Effector CD4-positive, alpha-beta T cell (primary cell): ENCODE measurements at places on chromosomes 3 and 15.

GRCh38 chr15:88166082-88166993, 90.2 kb downstream of the NTRK3 start:
- DNase-seq: no peak

DNA sequence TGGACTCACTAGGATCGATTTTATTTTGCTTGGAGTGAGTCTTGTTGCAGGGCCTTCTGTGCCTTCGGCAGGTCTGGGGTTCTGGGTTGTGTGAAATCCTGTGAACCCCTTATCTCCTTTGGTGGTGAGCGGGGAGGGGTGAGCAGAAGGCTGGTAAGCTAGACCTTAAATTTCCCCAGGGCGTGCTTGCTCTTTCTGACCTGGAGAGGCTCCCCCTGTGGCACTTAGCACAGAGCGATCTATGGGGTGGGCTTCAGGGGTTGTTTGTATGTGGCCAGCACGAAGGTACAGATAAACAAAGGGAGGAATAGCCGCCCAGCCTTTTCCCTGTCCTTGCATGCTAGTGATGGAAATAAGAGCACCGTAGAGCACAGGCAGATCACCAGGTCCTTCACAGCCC, 11.8 kb downstream of the CACNA2D3 start:
- DNase-seq: no peak

- DNase-seq: no peak
Measured at GRCh38 chr3:112117841-112118571, 15.0 kb downstream of the GCSAM start.

DNA sequence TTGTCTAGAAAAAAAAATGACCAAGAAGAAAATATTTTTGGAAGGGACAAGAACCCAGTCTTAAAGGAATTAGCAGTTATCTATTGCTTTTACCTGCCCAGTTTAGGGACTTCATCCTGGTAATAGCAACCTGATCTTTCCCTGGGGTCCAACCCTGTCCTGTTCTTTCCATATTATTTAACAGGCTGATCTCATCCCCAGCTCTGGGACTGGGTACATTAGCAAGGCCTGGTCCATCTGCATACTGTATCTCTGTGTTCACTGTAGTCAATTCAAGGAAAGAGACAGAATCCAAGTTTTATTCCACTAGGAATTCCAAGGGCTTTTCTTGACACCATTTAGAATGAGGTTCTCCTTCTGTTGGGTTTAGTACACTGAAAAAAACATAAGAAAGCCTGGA, 191.7 kb upstream of the GADL1 start:
- DNase-seq: no peak

DNA sequence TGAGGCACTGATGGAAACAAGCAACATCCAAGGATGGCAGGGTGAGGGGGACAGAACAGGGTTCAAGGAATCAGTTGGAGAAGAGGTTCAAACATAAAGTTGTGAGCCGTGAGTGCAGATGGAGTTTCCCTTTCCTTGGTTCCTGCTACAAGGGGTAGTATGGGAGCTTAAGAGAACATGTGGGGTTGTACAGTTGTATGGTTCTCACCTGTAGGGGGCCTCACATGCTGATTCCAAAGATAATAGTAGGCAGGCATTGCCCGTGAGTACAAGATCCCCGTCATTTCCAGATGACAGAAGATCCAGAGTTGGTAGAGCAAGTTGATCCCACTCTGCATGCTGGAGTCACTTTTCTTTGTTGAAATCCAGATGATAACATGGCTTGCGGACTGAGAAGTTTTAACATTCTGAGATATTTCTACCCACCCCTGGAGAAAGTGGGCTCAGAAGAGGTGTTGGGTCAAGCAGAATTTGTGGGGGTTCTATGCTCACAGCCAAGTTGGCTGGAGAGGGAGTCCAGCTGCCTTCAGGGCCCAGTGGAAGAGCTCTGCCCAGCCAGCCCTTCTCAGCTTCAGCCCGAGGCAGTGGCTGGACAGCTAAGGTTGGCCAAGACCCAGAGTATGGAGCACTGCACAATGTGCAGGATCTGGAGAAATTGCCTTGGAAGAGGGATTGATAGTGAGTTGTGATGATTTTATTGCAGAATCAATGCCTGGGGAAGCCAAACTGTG, 141.8 kb downstream of the THSD4 start:
- no peak for DNase-seq

- no peak for DNase-seq
Measured at GRCh38 chr15:83306561-83306960, 22.1 kb upstream of the BNC1 start.

DNA sequence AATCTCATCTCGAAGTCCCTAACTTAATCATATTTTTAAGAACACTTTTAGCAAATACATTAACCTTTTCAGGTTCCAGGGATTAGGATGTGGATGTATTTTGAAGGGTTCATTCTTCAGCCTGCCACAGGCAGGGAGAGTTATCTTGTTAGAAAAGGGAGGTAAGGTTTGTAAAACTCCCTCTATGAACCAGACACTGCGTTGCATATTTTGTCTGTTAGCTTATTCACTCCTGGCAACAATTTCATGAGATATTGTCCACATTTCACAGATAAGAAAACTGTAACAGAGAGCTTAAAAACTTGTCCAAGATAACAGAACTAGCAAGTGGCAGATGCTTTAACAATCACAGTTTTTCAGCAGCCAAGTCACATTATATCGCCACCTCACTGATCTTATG, 155.4 kb downstream of the DIPK2A start:
- DNase-seq: no peak

DNA sequence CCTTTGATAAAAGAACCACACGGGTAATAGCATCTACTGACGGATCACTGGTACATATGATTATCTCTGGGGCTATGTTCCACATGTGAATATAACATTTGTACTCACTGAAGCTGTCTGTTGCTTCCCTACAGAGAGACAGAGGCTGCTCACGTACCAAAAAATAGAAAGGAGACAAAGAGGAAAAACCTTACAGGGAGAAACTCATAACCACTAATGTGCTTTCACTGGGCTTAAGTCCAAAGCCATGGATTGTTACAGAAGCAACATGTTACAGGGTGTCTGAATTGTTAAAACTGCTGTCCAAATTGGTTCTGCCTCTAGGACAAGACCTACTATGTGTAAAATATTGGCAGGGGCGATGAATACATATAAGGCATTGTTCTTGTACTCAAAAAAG, 311.9 kb downstream of the FOXP1 start:
- no peak for DNase-seq

GRCh38 chr3:127574880-127575878, 15.4 kb downstream of the TPRA1 start:
- DNase-seq: peak; percentile 70

DNA sequence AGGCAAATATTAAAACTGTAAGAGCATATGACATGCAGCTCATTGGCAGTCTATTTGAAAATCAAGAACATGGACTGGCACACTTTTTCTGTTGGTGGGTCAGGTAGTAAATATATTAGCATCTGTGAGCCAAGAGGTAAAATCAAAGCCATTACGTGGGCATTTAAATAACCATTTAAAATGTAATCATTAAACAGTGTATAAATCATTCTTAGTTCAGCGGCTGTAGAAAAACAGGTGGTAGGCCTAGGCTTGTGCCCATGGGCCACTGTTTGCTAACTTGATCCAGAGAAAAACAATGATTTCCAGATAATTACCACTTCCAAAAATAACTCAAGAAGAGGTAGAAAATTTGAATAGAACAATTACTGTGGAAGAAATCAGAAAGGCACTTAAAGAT, 105.1 kb downstream of the CHST2 start:
- DNase-seq: no peak

GRCh38 chr3:78497021-78497420, 1270.8 kb downstream of the ROBO1 start:
- DNase-seq: no peak

GRCh38 chr15:34914317-34914716, 55.2 kb downstream of the AQR start:
- DNase-seq: no peak

DNA sequence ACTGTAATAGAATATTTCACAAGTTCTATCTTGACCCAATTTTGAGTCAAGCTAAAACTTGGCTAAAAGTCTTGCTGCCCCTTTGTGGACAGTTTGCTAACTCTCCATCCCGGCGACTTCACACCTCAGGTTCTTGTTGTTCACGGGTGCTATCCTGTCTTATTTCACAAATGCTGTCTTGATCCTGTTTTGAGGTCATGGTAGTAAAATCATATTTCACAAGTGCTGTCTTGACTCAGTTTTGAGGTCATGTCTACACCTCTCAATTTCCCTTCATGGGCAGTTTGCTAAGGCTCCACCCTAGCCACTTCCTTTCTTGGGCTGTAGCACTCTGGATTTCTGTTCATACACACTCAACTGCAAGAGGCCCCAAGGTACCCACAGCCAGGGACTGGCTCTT, 45.0 kb upstream of the GK5 start:
- DNase-seq: no peak

GRCh38 chr15:41873711-41874110, 20.1 kb downstream of the SPTBN5 start:
- DNase-seq: no peak

- no peak for DNase-seq
Measured at GRCh38 chr3:56987238-56987895, 73.1 kb upstream of the SPATA12 start.

- peak; percentile 98 for DNase-seq
Measured at GRCh38 chr3:36992806-36993325, at the start of gene EPM2AIP1. EPM2AIP1 (minus strand) TSS chr3:36993131; CDS start chr3:36993077, 54 bp downstream.

GRCh38 chr15:88539441-88539840, 7.0 kb downstream of the DET1 start:
- no peak for DNase-seq

- DNase-seq: no peak
Measured at GRCh38 chr15:91468871-91469580, 369.0 kb downstream of the SV2B start.

- no peak for DNase-seq
Measured at GRCh38 chr3:149832086-149832485, 19.1 kb downstream of the RNF13 start.

- DNase-seq: peak; percentile 12
Measured at GRCh38 chr3:49377483-49377882, 19.3 kb upstream of the GPX1 start.

DNA sequence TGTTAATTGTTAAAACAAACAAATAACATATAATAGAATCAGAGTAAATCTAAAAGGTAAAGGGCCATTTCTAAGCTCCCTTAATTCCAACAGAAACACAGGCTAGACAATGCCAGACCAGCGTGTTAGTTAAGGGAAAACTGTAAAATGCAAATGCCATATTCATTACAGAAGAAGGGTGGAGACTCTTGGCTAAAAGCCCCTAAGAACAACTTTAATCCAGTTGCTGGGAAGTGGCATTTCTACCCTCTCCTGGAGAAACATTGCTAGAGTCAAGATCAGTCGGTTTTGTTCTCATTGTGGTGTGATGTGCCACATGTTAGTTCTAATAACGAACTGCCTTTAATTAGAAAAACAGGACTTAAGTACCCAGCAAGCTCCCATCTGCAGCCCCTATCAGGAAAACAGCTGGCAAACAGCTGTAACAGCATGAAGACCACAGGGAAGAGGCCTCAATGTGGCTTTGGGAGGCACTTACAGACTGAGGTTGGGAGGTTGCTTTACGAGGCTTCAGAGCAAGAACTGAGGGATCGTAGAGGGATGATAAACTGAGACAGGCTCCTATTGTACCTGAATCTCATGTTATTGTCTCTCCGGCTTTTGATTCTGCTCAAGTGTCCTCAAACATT, 1134.8 kb downstream of the ROBO1 start:
- no peak for DNase-seq

GRCh38 chr3:170189398-170190256, 8.1 kb upstream of the PHC3 start:
- no peak for DNase-seq

DNA sequence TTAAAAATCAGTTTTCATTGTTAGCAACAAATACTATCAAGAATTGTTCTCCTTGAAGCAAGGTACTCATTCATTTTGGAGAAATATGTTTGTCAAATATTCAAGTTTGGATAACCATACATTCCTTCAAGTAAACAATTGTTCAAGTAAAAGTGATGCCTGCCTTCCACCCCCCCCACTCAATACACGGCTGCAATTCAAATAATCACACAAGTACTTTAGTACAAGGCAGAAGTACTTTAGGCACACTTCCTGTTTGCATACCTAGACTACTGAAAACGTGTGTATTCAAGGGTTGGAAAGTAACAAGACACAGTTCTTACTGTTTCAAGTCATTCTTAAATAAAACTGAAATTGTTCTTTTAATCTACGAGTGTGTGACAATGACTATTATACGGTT, 45.4 kb downstream of the TJP1 start:
- no peak for DNase-seq

GRCh38 chr15:87228460-87228859, 1028.1 kb downstream of the NTRK3 start:
- DNase-seq: no peak

GRCh38 chr15:57589281-57589680, 2.4 kb upstream of the MYZAP start:
- no peak for DNase-seq

DNA sequence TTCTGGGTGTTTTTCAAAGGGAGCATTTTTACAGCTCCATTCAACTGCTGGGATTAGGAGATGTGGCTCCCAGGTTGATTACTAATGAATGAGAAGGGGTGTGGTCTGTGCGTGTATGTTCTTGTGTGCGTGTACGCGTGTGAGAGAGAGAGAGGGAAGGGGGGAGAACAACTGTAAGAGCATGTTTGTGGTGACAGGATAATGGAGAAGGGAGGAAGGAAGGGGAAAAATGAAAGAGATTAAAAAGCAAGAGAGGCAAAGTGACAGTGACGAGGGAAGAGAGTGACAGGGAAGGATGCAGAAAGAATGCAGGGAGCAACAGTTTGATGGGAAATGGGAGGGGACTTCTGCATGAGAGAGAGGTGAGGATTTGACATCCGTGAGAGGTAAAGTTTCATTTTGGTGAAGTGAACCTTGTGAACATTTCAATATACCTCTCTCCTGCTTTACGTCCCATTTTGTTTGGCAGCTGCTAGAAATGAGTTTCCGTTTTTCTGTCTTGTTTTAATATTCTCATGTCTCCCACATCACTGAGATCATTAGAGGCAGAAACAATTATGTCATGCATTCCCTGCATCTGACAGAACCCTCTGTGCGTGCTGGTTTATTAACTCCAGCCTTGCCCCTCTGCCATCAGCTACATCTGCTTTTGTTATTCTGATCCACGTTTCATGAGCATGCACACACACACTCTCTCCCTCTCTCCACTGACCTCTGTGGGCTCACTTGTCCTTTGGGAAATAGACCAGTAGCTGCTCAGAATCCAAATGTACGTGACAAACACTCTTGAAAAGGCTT, 161.6 kb downstream of the GAP43 start:
- DNase-seq: no peak

- DNase-seq: no peak
Measured at GRCh38 chr3:143507735-143508580, 340.3 kb downstream of the SLC9A9 start.

DNA sequence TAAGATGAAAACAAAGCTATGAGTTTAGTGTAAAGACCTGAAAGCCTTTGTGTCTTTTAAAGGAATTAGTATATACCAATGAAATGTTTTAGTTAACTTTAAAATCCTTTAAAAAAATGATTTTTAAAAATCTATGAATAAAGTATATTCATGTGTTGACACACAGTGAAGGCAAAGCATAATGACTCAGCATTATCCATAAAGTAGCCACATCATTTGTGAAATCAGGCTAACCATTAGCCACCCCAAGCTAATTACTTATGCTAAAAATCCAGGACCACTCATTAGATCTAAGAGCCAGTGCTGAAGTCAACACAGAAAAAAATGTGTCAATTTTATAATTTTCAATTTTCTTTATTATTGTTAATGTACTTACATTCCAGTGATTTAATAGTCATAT, 310.2 kb downstream of the TBC1D5 start:
- DNase-seq: no peak
